ENCODE measurements at places on chromosomes 12 and 14.
A peak's percentile ranks its signal among the peaks of the same experiment; 100 is the strongest.

GRCh38 chr12:77294016-77294415, 228.6 kb upstream of the E2F7 start:
- DNase-seq = no peak

- DNase-seq = no peak
Observed at GRCh38 chr12:27751386-27752047, 28.5 kb upstream of the KLHL42 start.

GRCh38 chr12:89731614-89732013, 23.0 kb upstream of the ATP2B1 start:
- DNase-seq = no peak

GRCh38 chr12:41979574-41979973, 165.1 kb downstream of the GXYLT1 start:
- DNase-seq = no peak

GRCh38 chr14:24052656-24053547, 1.1 kb downstream of the CARMIL3 start:
- no peak for DNase-seq

DNA sequence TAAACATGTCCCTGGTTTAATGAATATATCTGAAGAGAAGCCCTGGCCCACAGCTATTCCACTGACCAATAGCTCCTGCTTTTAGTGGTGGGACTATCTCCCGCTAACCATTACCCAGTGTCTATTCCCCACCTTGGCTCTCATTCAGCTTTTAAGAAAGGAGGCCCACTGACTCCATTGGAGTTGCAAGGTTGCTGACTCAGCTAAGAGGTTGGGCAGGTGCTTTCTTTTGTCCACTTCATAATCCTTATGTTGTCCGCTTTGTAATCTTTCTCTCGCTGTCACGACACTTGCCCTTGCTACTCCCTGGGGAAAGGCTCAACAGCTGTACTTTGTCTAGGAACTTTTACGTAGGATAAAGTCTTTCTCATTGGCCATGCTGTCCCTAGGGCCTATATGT, 453.4 kb upstream of the CCDC196 start:
- no peak for DNase-seq

GRCh38 chr14:76575108-76575507, 186.2 kb upstream of the VASH1 start:
- DNase-seq = no peak

DNA sequence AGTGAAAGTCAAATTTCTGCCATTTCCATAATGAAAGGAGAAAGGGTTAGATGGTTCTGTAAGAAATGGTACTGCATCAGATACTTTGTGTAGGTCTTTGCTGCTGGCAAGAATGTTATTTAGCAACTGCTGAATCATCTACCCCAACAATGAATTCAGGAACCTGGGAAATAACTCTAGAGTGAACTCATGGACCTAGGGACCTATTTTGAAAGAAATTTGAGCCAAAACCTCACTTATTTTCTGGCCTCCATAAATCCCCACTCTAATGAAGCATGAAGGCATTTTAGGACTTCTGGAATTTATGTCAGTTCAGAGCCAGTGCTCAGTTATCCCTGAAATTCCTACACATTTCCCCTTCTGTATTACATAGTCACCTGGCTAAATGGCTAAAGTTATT, 50.9 kb upstream of the CPNE8 start:
- no peak for DNase-seq

DNA sequence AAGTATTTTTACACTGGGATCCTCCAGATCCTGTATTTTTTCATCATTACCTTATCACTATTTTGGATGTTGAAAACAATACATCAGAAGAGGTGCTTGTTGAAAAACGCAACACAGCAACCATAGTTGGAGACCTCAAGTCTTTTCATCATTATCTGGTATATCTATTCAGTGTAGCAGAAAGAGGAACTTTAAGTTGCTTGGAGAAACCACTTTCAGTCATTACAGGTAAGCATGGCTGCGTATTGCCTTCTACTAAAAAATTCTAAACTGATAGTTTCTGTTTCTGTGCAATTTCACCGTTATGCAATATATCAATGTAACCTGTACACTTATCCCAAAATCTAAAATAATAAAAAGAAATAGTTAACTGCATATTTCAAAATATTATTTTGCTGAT, 32.2 kb upstream of the PTPRQ start:
- DNase-seq = no peak

- no peak for DNase-seq
Observed at GRCh38 chr14:49594347-49595091, 4.2 kb upstream of the LRR1 start.

DNA sequence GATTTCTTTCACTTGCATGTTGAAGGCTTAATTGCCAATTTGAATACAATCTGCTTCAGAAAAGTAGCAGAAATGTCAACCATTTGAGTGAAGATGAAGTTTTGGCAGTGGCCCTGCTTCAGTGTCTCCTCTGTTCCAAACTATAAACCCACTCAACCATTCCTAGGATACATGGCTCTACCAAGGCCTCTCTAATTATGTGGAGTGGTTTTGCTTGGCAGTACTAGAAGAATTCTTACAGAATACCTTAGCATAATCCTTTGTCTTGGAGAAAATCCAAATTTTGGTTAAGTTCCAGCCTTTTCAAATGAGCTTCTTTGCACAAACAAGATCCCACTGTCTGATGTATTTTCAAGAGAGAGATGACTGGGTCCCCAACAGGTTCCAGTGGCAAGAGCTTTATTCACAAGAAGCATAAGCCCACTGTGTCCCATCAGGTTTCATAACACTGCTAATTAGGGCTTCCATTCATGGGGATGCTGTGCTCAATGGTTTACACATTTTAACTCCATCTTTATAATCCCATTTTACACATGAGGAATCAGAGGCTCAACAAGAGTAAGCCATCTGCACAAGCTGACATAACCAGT, 234.5 kb downstream of the IPO8 start:
- DNase-seq = no peak

DNA sequence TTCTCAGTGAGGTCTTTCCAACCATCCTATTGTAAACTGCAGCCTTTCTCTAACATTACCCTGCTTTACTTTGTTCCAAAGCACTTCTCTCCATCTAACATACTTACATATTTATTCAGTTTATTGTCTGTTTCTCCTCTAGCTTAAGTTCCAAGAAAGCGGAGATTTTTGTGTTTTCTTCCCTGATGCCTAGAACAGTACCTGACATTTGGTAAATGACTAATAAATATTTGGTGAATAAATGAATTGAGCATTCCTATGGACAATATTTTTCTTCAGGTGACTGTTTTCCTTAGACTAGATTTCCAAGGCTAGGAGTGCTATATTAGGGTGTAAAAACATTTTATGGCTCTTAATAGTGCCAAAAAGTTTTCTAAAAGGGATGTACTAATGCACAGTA, 2.4 kb downstream of the RACGAP1 start:
- no peak for DNase-seq

- DNase-seq = no peak
Observed at GRCh38 chr12:44358636-44359035, 517.5 kb downstream of the NELL2 start.

- DNase-seq = no peak
Observed at GRCh38 chr12:22416801-22417200, 82.3 kb upstream of the ST8SIA1 start.

GRCh38 chr12:47838286-47838931, 18.7 kb upstream of the HDAC7 start:
- no peak for DNase-seq

DNA sequence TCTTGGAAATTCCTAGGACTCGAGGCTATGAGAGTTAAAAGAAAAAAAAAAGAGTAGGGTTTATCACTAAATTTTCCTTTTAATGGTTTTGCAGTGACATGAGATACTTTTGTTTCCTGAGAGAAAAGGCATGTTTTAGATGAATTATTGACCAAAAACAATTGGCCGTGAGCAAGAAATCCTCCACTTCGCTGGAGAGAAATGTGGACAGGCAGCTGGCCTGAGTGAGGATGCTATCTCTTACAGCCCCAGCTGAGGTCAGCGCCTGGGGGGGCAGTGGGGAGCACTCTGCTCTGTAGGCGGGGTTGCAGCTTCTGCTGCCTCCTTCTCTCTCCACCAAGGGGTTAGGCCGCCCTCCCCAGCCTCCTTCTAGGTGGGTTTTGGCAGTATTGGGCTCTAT, 54.7 kb downstream of the PRIMA1 start:
- DNase-seq = no peak

DNA sequence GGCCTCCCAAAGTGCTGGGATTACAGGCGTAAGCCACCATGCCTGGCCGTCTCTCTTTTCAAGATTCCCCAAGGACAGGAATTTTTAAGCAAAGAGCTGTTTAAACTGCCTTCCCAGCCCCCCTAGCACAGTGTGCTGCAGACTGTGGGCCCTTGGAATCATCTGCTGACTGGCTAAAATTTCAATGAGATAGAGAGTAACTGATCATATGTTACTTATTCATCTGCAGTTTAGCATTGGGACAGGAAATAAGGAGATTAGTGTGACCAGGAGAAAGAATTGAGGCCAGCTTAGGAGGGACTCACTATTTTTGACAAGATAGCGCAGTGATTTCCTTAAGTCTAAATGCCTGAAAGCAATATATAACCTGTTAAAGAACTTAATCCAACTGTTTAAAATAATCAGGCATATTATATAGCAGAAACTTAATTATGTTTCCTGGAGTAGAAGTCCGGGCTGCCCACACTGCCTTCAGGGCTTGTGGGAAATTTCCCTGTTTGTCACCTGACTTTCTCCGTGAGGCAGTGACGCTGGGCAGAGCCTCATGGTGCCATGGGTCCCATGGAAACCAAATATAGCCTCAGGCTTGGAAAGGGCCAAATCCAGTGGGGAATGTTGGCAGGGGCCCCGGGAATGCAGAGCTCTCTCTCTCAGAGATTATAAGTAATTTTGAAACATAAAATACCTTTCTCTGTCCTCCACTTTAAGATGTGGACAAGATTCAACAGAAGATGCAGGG, 22.8 kb upstream of the CEBPE start:
- no peak for DNase-seq

DNA sequence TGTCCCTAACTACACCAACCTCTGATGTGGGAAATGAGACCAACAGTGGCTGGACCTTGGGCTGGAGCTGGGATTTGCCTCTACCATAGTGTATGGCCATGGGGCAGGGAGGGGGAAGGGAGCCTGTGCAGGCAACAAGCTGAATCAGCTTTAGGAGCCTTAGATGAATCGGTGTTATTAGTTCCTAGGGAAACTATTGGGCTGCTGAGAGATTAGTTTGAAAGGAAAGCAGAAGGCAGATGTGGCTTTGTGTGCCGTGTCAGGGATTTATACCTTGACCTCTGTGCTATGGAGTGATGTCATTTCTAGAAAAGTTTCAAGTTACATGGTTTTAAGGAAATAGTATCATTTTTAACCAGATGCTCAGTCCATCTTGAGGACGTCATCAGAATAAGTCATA, 19.5 kb upstream of the GAS2L3 start:
- no peak for DNase-seq

DNA sequence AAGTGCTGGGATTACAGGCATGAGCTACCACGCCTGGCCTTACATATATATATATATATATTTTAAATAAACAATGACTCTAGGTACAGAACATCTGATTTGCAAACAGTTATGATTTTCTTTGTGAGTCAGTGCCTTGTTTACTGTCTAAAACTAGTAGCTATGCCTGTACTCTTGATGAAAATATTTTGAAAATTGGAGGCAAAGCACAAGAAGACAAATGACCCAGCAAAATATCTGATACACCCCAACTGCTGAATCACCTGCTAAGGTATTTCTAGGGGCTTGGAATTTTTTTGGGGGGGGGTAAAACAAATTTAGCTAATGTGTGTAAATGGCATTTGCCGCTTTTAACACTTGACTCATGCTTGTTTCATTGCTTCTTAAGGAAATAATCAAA, 69.3 kb downstream of the SYT10 start:
- DNase-seq = no peak

DNA sequence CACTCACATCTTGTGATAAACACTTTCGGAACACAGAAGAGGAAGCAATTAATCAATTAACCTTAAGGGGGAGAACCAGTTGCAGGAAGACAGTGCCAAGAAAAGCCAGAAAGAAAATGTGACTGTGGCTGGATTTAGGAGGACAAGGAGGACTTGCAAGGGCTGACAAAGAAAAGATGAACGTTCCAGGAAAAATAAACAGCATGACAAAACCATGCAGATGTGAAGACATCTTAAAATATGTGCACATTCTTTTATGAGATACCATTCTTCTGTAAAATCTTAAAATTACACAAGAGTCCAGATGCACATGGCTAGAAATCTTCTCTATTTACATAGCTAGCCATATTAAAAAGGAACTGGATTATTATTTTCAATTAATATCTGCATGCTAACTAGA, 33.4 kb downstream of the KITLG start:
- DNase-seq = no peak

- DNase-seq = peak; percentile 84
Observed at GRCh38 chr12:70365648-70366518, at the start of gene KCNMB4. Gene KCNMB4 (plus strand): TSS chr12:70366290. CDS start chr12:70366735, 445 bp downstream.

- no peak for DNase-seq
Observed at GRCh38 chr14:32470161-32470715, 141.1 kb downstream of the AKAP6 start.

DNA sequence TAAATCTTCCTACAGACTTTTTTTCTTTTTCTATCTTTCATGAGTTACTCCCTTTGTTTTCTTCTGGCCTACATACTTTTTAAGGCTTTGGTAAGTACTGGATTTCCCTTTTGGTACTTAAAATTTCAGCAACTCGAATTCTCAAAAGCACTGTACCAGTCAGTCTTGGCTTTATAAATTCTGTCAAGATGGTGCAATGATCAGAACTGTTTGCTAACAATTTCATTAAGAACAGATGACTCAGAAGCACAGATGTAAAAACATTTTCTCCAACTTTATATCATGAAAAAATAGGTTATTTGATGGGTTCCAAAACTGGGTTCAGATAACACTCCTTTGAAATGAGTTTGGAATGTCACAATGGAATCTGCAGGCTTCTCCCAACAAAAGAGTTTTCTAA, 1961.8 kb upstream of the FLRT2 start:
- no peak for DNase-seq

GRCh38 chr12:111444314-111444924, 38.7 kb downstream of the SH2B3 start:
- no peak for DNase-seq

- DNase-seq = peak; percentile 32
Observed at GRCh38 chr14:89139404-89140247, 277.4 kb downstream of the FOXN3 start.

DNA sequence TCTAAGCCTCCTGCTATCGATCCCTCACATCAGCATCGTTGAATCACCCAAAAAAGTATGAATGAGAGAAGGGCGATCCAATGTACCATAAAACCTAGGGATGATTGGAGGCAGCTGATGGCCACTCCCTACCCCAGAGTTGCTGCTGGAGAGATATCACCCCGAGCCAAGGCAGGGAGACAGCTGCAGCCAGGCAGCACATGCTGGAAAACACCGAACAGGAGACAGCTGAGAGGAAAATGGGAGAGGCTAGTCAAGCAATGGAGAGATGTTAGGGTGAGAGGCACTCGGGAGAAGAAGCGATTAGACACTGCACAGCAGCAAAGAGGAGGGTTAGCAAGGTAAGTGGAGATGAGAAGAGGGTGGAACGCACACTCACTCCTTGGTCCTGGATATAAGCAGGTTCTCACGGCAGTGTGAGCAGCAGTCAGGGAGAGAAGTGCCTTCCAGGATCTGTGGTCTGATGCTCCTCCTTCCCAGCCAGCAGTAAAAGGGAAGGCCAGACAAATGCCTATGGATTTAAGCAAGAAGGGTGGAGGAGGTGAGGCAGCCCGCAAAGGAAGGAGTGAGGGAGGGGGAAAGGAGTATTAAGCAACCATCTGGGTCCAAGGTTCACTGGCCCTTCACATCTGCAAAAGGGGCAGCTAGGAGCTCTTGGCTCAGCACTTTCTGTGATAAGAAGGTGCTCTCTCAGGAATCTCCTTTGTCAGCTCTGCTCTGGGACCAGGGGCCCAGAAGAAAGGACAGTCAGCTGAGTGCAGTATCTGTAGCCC, at the start of gene SLC7A7:
SLC7A7 (minus strand) TSS at position 495 of the 773 bp plus-strand sequence. CDS start 2,037 bp downstream, outside the sequence.
- DNase-seq = no peak
